Right atrium auricular region (tissue), 2 donors: ENCODE measurements at places on chromosomes 4 and X.

- DNase-seq, result no peak
These were observed 3.5 kb downstream of the SPIN2A start for GRCh38 chrX:57133706-57134105.

GRCh38 chr4:146916479-146917076 is 29.1 kb downstream of the TTC29 start:
- DNase-seq, result no peak

DNA sequence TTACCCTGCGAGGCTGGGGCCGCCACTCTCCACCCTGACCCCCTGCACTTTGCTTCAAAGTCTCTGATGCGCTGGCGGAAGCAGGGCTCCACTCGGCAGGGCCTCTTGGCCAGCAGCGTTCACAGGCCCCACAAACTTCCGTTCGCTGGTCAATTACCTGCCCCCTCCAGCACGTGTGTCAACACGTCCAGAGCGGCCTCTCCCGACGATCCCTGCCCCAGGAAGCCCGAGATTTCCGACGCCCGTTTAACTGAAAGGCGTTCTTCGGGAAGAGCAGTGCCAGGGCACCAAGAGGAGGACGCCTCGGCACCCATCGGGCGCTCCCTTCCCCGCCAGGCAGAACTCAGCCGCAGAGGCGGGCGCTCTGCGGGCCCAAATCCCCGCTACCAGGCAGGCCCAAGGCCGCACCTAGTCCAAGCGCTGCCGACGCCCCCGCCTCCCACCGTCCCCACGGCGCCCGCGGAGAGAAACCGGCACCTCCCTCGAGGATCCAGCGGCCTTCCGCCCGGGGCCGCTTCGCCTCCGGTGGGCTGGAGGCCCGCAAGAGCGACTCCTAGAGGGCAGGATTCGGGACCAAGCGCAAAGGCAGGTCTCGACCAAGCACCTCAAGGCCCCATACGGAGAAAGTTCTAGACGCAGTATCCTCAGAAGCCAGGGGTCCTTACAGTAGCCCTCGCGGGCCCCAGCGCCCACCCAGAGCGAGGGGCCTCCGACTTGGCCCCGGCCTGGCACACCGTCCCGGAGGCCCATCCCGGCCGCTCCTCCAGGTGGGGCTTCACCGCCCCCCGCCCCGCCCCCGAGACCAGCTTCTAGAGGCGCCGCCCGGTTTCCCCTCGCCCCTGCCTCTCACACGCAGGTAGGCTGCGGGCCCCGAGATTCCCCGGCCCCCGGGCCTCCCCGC is 586 bp downstream of the BCAP31 start:
- no peak for DNase-seq

- DNase-seq, result no peak
These were observed 7.1 kb downstream of the SLC6A8 start for GRCh38 chrX:153694687-153695270.

GRCh38 chrX:139077281-139078250 is 366.0 kb upstream of the FGF13 start:
- DNase-seq, result no peak

DNA sequence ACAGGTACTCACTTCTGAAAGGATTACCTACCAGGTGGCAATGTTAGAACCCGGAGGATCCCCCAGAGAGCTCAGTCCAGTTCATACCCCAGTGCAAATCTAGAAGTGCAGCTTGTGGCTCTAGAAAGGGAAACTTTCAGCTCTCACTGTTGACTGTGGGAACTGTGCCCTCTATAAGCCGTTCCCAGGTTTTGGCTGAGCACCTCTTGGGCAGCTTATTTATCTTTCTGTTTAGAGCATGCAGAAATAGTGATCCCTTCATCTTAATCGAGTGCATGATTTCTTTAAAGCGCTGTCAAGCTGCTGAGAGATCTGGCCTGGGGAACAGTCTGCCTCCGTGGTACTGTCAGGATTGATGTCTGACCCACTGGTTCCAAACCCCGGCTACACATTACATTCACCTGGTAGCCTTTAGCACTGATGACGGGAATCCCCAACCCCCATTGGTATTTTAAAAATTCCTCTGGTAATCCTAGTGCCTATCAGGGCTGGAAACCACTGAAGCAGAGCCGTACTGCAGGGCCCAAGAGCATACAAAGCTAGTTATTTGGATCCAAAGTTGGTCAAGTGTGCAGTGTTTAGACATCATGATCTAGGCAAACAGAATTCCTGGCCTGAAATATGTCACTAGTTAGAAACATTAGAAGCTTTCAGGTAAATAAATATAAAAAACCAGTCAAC is 103.2 kb downstream of the KLHL8 start:
- DNase-seq, result no peak

DNA sequence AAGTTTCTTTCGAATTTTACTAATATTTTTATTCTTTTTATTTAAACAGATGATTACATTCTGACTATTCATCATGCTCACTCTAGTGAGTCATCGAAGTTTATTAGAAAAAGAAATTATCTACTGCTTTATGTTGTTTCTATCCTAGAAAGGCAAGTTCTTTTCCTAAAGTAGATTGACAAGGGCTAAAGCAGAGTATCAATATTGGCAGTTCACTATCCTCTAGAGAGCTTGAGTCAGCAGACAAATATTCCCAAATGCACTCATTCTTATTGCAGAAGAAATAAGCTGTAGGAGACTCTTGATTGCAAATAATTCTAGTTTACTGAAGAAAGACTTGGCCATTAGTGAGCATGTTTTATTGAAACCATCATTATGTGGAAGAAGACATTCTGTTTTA is 911.8 kb downstream of the CENPC start:
- DNase-seq, result no peak

DNA sequence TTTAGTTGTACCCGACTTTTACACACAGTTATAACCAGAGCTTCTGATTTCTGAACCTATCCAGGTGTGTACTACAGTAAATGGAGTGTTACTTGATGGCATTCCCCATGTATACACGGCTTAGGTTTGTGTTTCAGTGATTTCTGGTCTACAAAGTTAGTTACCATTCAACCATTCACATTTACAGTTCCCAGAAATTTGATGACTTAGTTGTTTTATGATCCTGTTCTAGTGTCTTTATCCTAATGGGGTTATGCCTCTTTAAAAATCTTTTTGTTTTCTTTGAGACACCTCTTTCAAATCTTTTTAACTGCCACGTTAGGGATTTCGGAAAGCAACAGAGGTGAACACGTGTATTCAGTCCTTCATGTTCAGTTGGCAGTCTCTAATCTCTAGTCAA is 23.4 kb downstream of the CPEB2 start:
- no peak for DNase-seq

GRCh38 chr4:36919721-36920120 is 324.8 kb upstream of the NWD2 start:
- no peak for DNase-seq

GRCh38 chrX:87468941-87469340 is 48.7 kb upstream of the KLHL4 start:
- DNase-seq, result no peak

DNA sequence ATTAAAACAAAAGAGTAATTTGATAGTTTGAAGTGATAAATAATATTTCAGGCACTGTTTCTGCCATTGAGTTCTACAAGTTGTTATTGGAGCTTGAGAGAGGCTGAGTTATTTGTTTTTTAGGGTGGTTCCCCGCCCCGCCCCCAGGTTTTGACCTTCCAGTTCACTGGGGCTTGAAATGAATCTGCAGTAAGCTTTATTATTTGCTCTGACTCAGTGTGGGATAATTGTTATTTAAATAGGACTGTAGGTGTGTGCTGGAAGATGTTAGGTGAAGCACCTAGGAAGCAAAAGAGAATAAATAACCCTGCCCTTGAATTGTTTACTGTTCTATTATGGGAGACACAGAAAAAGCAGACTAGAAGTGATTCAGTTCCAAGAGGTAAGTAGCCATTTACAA is 81.2 kb upstream of the KCNIP4 start:
- no peak for DNase-seq

DNA sequence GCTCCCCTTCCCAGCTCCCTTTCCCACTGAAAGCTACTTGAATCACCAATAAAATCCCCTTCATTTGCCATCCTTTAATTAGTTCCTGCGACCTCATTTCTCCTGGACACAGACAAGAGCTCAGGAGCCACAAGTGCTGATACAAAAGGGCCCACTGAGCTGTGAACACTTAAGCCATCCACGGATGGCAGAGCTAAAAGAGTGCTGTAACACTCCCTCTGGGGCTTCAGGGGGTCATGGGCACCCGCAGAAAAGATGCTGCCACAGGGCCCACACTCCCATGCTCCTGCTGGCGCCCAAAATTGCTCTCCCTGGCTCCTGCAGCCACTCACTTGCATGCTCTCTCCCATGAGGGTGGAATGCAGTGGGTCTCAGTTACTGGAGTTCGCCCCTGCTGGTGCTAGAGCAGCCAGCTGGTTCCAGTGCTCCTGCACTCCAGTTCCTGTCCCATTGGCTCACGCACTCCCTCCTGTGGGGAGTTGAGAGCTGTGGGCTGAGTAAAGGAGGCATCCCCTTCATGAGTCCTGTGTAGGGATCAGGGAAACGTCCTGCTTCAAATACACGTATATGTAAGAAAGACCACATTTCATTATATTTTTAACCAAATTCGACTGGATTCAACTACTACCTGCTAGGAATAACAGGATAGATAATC is 1291.0 kb downstream of the ARAP2 start:
- DNase-seq, result no peak

DNA sequence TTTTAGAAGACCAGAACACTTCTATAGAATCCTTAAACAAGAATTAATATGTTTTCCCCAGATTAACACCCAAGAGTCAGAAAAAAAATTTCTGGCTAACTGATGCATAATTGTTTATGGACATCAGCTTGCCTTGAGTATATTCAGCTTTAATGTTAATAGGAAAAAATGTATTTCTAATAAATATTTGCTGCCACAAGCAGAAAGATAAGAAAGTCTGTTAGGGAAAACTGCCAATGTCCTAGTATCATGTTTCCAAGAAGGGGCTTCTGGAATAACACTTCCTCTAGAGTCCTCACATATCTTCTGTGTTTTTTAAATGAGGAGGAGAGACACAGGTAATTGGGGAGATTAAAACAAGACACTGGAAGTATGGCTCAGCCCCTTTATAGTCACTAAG is 202.1 kb upstream of the TET2 start:
- DNase-seq, result no peak

- no peak for DNase-seq
These were observed 157.6 kb downstream of the KLHL13 start for GRCh38 chrX:117959045-117959444.
